Jurkat, Clone E6-1 (cell line): ENCODE measurements at places on chromosomes 1 and 21.

DNA sequence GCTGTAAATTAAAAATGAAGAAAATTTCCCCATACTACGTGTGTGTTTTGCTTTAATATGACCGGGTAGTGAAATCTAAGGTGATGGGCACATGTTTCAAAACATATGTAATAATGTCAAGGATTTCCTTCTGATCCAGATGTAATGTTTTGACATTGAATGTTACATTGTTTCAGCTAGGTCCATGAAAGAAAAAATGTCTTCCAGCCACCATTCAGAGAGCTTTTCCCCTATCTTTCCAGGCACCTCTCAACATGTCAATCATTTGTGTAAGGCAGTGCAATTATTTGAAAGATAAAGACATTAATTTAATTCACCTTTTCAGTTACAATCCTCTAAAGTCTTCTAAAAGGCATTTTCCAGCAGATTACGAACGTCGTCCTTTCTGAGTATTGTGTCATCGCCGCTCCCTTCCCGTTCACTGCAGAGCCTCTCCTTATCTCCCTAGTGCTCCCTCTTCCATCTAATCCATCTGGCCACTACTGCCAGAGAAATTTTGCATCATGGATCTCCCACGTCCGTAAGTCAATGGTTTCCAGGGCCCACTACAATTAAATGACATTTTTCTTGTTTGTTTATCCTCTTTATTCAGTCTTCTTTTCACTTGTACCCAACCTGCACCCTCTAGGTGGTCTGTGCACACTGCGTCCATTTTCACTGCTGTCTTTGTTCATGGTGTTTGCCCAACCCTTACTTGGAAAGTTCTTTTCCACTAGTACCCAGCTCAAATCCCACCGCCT, 1.3 kb upstream of the VAMP3 start:
- DNase-seq = no peak

DNA sequence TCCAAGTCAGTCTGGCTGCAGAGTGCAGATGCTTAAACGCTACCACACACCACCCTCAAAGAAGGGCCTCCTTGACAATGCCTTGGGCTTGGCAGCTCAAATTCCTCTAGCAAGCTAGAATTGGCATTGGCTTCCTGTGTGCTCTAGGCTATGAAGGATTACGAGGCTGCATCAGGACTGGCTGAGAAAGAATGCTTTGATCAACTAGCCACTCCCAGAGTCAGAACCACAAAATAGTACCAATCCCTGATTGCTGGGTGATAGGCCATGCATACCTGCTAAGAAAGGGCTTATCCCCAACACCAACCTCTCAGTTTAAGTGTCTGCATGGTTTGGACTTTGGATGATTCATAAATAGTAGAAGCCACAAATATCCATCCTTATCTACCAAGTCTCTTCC, 504.9 kb downstream of the OMA1 start:
- no peak for DNase-seq

- DNase-seq = no peak
These were observed 1.4 kb upstream of the SLC19A2 start for GRCh38 chr1:169487133-169487532.

- no peak for DNase-seq
These were observed 31.1 kb downstream of the ZSCAN20 start for GRCh38 chr1:33503506-33503905.

DNA sequence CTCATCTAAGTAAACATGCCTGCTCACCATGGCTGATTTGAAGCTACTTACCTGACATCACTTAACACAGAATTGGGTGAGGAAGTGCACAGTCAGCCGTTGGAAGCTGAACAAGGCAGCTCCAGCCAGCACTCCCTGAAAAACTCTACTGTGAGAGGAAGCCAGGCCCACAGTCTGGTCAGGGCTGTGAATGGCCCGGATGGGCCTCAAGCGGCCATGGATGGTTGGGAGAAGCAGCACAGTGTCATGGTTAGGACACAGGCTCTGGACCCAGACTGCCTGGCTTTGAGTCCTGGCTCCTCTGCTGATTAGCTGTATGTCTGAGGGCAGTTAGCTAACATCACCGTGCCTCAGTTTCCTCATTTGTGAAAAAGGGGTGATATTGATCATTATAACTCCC, 267.8 kb downstream of the GRIK3 start:
- DNase-seq = no peak

DNA sequence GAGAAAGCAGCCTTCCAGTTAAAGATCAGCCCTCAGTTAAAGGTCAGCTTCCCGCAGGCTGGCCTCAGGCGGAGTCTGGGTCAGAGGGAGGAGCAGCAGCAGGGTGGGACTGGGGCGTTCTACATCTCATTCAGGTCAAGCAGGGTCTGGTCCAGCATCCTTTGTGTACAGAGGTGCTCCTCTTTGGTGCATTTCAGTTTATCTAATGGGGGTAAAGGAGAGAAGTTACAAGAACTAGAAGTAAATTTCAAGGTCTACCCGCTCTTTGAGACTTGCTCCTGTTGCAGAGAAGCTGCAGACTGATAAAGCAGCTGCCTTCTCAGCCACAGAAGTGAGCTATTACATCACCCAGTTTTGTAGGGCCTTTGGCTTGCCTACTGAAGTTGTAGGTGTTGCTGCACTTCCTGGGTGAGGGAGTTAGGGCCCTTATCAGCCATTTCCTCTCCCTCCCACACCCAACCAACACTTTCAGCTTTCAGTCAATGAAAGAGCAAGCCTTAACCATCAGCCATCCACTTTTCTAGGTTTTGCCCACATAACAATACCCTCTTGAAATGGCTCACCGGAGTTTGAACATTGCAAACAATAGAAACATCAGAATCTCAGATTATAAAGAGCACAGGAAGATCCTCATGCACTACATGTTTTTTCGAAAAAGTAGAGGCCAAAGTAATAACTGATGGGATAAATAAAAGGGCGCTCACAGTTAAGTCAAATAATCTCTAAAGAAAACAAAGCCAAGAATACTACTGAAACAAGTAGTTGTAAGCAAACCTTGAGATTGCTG, 2.8 kb upstream of the NUP210L start:
- peak; percentile 90 for DNase-seq

DNA sequence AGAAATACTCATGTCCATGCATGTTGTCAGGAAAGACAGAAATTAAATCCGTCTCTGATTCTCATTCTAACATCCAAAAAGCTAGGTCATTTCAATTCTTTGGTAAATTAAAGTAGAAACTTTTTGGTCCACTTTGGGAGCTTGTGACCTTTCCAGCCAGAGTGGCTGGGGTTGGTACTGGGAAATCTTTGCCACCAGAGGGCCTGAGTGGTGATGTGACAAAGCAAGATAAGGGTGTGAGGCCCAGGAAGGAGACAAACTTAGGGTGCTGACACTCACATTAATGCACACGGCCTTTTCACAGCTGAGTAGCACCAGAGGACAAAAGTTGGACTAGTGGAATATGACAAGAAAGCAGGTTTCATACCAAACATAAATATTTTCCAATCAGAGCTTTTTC, 144.3 kb downstream of the DNM3 start:
- DNase-seq = no peak

DNA sequence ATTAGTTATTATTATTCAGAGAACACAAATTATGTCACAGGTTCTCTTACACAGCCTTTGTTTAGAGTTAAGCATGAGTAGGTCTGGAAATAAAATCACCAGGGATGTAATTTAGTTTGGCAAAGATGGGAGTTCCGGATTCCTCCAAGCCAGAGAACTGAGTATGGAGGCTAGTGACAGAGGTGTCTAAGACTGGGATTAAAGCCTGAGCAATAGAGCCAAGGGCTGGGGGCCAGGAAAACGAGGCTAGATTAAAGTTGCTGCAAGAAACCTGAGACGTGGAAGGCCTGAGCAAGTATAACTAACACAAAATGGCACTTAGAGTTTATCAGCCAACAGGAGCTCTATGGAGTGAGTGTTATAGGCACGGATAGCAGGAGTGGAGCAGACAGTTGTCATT, 381.6 kb downstream of the SRGAP2C start:
- DNase-seq = no peak

DNA sequence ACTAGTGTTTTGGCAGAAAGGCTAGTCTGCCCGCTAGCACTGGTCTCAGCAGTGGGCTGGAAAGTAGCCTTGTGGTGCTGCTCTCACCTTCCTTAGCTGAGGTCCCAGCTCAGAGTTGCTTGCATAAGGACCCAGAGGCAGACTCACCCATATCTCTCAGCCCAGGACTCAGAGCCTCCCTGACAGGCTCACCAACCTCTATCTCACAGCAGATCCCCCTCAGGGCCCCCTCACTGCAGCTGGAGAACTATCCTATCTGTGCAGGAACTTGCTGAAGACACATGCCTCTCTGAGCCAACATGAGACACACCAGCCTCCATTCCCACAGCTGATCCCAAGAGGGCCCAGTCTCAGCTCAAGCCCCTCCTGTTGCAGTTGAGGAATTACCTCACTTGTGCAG, 82.6 kb downstream of the IARS2 start:
- no peak for DNase-seq

DNA sequence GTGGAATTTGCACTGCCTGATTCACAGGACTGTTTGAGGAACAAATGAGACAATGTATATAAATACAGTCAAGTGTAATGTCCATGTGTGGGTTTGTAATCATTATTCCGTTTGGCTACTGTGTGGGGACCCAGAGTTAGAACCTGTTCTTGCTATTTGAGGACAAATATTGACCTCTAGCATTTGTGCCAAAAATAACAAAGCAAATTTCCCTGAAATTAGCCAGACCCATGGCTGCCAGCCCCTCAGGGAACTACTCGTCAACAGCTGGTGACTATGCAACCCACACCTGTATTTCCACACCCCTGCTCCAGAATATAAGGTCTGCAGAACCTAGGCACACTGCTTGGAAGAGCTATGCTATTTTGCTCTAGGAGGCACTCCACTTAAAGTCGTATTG, 70.7 kb downstream of the KCNJ6 start:
- DNase-seq = no peak

GRCh38 chr1:184160236-184160635, 108.7 kb downstream of the TSEN15 start:
- DNase-seq = peak; percentile 44

DNA sequence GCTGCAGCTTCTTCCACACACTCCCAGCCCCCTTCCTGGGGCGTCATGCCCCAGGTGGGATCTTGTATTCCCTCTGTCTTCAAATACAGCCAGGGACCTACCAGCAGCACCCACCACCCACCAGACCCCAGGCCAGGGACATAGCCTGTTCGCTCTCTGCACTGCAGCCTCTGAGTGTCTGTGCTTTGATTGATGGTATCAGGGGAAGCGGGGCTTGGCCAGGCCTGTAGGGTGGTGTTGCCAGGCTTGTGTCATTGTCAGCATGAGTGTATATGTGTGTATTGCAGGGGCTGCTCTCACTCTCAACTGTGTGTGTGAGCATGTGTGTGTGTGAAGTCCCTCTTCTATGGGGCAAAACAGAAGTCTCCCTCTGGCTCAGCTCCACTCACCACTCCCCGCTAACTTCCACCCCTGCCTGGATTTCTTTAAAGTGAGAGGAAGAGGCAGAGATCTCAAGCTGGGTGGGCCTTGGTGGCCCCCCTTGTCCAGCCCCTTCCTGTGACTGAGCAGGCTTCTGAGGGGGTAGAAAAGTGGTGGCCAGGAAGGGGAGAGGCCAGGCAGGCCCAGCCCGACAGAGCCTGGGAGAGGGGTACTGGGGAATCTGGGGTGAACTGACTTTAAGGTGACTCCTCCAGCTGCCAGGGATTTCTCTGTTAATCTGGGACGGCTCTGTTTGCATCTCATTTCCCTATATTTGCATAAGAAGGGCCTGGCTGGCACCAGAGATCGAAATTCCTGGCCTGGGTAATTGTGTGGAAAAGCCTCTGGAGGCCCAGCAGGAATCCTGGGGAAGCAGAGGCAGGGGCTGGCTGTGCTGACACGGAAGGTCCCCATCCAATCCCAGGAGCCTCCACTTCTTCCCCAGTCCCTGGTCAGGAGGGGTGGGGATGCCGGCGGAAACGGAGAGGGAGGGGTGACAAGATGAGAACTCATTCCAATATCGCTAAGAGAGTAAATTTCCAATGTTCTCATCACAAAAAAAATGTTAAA, 18.6 kb upstream of the ADGRB2 start:
- no peak for DNase-seq

GRCh38 chr1:170863621-170864020, 71.7 kb upstream of the MROH9 start:
- no peak for DNase-seq

- no peak for DNase-seq
These were observed 28.6 kb downstream of the COL6A1 start for GRCh38 chr21:46009951-46010705.

DNA sequence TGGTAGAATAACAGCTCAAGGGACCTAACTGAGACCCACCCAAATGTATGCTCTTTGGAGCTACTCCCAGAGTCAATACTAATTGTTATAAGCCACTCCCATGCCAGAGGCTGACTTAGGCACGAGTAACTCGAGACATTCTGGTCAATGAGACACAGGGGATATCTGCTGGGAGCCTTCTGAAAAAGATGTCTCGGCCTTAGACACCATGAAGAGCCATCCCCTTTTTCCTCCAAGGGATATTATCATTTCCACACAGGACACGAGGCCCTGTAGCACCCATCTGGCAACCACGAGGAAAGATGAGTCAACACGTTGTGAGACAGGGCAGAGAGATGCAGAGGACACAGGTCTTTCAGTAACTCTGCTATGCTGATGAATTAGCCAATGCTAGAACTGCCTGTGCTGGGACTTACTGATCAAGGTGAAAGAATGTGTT, 30.7 kb downstream of the ITPKB start:
- DNase-seq = no peak

DNA sequence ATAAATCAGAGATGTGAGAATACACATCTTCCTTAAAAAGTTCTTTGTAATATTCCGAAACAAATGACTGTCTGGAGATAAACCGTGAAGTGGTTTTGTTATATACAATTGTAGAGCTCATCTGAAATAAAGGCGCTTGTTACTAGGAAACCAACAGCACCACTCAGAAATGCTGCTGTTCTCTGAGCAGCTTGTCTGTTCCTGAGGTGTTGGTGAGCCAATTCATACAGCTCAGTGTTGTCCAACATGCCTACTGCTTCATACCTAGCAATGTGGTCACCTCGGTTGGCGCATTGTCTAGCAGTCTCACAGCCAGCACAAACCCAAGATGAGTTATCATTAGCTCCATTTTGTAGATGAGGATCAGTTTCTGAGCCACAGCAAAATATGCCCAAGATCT, 44.4 kb downstream of the GFI1 start:
- no peak for DNase-seq

DNA sequence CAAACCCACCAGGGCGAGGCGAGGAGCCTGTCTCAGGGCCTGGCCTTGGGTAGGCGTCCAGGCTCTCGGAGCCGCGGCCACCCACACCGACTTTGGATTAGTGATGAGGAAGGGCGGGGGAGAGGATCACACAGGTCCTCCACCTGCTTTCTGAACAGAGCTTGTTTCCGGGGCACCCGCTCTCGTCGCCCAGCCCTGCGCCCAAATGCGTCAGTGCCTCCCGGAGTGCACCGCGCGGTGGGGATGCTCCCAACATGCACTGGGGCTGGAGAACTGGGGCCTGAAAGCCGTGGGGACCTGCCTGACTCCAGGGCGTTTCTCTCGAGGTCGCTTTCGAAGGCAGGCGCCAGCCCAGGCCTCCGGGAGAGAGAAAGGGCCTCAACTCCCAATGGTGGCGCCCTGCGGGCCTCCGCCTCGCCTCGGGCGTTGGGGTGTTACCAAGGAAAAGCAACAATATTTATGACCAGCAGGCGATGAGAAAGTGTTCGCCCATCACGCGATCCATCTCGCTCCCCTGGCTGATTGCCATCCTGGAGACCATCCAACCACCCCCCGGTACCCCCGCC, 8.9 kb upstream of the LHX8 start:
- no peak for DNase-seq
